M059J (cell line): ENCODE measurements at places on chromosomes 7 and 10. TPM values are rescaled to one million over a fixed set of nuclear protein-coding genes. Genes with fewer than 3 reads are reported as not detected.

- no peak for DNase-seq
These were observed 36.6 kb downstream of the AP3M1 start for GRCh38 chr10:74114041-74114448.

GRCh38 chr10:124719213-124719851 is 24.8 kb downstream of the FAM53B start:
- peak; percentile 54 for DNase-seq

GRCh38 chr7:156224833-156225225 is 412.6 kb upstream of the SHH start:
- no peak for DNase-seq

The ADARB2 gene
- total RNA-seq, result not detected in 2 replicates

DNA sequence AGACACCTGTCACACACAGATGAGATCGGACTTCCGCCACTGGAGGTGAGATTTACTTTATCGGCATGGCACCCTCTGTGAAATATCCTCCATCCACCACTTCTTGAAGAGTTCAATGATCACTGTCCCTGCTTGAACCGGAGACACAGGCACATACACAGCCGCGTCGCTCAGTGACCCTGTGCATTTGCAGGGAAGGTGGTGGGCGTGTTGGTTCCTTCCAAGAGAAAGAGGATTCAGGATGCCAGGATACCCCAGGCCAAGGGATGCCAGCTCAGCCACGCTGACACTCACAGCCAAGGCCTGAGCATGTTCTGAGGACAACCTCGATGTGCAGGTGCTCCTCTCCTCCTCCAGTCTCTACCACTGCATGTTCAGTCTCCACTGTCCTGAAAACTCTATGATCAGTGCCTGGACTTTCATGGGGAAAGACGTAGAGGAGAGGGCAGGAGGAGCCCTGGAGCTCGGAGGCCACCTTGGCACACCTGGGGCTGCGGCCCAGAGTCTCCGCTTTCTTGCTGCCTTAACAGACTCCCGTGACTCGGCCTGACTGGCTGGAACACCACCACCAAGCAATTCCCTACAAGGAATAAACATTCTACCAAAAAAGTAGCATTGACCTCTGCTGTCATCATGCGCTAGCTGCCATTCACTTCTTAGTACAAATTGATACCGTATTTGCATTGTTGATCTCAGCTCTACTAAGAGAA is 115.2 kb downstream of the TCERG1L start:
- no peak for DNase-seq

DNA sequence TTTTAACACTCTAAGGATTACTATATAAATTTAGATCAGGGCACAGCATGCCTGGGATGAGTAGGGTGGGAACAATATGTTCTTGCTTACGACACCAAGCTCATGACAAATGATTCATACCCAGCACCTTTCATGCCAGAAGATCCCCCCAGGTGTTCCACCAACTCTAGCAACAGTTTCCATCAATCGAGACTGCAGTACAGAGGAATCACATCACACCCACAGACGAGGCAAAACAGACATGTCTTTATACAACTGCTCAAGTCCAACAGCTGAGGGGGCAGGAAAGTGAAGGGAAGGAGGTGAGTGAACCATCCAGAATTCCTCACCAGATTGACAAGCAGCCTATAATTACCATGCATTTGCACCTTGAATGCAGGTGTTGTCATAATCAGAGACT is 3.6 kb downstream of the SORCS1 start:
- DNase-seq, result no peak

DNA sequence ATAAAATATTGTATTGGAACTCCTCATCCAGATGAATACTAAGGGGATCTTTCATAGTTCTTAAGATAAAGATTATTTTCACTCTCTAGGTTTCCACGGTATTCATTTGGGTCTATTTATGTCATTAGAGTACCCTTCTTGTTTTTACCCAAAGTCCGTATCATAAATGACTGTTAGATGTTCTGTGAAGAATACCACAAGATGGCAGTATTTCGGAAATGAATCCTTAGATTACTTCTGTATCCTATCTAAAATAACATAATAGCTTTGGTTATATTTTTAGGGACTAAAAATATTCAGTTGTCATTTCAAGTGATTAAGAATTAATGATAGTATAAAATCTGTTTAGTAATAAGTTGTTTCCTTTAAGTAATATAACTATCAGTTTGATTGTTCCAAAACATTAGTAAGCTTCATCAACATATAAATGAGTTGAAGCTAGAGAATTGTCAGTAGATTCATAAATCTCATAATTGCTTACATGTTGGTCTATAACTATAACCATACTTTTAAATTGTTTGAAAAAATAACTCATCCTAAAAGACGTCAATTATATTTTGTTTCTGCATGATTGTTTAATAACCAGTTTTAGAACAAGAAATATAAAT is 337.5 kb upstream of the KCND2 start:
- DNase-seq, result peak; percentile 10

- DNase-seq, result no peak
These were observed 3.7 kb downstream of the GALNT17 start for GRCh38 chr7:71135663-71136062.

The TRIL gene
- total RNA-seq, result 0.44 and 0.91 TPM in 2 replicates

The ZPBP gene
- not detected in 2 replicates for total RNA-seq

- no peak for DNase-seq
These were observed 106.2 kb upstream of the PITRM1 start for GRCh38 chr10:3278771-3279170.

DNA sequence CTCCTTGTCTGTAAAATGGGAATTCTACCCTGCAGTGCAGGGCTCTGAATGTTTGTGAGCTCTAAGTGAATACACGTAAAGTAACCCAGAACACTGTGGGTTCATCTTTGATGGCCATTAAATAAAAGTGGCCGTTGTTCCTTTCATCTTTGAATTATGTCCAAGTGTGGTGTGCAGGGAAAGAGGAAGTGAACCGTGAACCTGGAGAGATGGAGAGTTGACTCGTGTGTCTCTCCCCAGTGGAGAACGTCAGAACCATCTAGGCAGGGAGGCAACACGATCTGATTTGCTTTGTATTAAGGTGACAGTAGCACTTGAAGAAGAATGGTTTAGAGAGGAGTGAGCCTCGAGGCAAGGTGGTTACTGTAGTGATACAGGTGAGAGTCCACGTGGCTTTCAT is 93.5 kb upstream of the GJD4 start:
- no peak for DNase-seq

- peak; percentile 94 for DNase-seq
These were observed 254.9 kb downstream of the KIAA1217 start for GRCh38 chr10:24463611-24464426.

The CUBN gene
- total RNA-seq, result 0.27 and 2.0 TPM in 2 replicates

- no peak for DNase-seq
These were observed 128.3 kb downstream of the PTPN20 start for GRCh38 chr10:47039562-47039913.

- no peak for DNase-seq
These were observed 237.5 kb upstream of the HPS1 start for GRCh38 chr10:98684019-98684899.

The ANKRD2 gene
- total RNA-seq, result not detected in 2 replicates

The ADCYAP1R1 gene
- total RNA-seq, result not detected in 2 replicates

DNA sequence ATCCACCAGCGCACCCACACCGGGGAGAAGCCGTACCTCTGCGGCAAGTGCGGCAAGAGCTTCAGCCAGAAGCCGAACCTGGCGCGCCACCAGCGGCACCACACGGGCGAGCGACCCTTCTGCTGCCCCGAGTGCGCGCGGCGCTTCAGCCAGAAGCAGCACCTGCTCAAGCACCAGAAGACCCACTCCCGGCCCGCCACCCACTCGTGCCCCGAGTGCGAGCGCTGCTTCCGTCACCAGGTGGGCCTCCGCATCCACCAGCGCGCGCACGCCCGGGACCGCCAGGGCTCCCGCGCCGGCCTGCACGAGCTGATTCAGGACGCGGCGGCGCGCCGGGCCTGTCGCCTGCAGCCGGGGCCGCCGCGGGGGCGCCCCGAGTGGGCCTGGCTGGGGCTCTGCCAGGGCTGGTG is 17.7 kb downstream of the ZNF775 start:
- no peak for DNase-seq

DNA sequence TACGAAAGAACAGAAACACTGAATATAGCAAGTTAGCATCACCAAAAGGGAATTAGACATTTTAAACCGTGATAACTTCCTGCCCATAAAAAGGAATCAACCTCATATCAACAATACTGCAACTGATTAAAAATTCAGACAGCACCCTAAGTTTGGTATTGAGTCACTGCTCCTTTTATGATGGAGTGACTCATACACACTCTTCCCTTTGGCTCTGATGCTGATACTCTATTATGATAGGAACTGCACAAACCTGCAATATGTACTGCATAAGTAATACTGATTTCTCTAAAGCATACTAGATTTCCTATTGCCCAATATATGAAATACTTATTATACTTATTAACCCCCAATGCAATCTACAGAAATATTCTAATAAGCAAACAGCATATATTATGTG is 118.7 kb downstream of the PARD3 start:
- peak; percentile 77 for DNase-seq

The CPN1 gene
- total RNA-seq, result not detected in 2 replicates

DNA sequence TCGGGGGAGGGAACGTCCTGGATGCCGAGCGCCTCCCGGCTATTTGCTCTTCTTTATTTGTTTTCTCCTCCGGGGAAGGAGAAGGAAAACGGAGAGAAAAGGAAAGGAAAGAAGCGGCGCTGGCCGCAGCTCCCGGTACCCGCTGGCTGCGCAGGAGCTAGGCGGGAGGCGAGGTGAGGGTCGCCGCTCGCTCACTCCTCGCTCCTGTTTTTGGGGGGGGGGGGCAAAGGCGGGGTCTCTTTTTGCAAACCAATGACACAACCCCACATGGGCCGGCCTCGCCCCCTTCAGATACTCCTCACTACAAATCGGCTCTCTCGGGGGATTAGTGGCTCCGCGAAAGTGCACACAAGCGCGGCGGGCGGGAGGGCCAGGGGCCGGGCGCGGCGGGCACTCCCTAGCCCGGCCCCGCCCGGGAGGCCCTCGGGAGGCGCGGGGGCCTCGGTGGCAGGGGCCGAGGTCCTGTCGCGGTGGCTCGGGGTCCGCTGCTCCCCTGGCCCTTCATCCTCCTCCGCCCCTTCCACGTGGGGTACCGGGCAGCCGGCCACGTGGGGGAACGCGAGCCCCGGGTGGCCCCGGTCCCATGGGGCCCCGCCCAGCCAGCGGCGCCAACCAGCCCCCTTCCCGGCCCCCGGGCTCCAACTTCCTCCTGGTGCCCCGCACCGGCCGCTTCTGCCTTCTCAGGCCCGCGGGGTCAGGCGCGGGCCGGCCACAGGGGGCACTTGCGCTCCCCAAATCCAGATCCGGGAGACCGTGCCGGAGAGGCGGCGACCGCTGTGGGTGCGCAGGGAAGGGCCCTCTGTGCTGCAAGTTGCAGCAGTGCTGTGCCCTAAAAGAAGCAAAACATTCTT is 718 bp upstream of the CTBP2 start:
- peak; percentile 80 for DNase-seq

The TMEM176A gene
- total RNA-seq, result 0.34 TPM in 1 of 2 replicates, not detected in the other

DNA sequence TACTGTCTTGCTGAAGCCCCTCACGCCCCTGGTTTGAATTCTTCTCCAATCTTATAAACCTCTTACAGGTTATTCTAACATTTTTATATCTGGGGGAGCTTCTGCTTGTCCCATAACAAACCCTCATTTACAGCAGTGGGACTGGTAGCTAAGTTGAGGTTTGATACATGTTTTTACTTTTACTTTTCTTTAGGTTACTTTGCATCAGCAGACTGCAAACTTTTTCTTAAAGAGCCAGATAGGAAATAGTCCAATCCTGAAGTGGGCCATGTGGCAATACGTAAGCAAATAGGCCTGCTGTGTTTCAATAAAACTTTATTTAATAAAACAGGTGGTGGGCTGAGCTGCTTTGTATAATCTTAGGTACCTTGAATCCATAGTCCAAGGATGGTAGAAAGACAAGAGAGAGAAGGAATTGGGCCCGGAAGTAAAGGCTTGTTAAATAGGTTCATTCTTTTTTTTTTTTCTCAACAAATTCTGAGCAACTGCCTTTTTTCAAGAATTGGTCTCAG is 27.3 kb downstream of the RAB18 start:
- DNase-seq, result no peak

DNA sequence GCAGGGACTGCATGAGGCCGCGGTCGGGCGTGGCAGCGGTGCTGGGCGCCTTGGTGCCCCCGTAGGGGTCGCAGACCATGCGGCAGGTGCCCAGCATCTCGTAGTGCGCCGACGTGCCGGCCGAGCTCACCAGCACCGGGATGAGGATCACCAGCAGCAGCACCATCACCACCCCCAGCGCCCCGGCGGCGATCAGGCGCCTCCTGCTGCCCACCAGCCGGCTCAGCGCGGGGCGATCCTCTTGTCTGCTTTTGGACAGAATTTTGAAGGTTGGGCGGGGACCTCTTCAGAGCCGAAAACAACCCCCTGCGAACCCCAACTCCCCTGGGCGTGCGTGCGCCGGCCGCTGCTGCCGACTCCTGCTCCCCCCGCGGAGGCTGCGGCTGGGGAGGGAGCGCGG is 779 bp downstream of the C1QL3 start:
- DNase-seq, result no peak

DNA sequence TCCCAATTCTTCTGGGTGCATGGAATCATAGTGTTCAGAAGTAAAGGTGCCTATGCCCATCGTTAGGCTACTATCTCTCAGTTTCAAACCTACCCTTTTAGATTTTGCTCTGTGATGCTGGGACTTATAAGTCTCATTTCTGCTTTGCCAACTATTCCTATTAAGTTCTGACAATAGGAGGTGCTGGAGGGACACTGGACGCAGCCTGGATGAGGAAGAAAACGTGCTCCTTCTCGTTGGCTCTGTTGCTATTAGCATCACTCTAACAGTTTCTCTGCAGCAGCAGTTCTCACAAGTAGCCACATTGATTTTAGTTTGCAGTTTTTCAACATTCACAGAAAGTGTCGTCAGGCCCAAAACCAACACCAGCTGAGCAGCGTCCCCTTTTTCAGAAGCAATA is 72.4 kb downstream of the ABCC2 start:
- DNase-seq, result no peak

GRCh38 chr7:23938937-23939552 is 229.0 kb downstream of the STK31 start:
- peak; percentile 63 for DNase-seq

GRCh38 chr7:3094701-3095445 is 51.2 kb upstream of the CARD11 start:
- DNase-seq, result peak; percentile 11

- no peak for DNase-seq
These were observed 285.4 kb downstream of the GPR37 start for GRCh38 chr7:124480036-124480820.
